ENCODE measurements at places on chromosomes 7 and 10.

- no peak for DNase-seq
These were observed 33.4 kb upstream of the PPP3CB start for GRCh38 chr10:73529089-73529832.

- no peak for DNase-seq
These were observed 24.9 kb upstream of the CARD11 start for GRCh38 chr7:3068530-3068929.

DNA sequence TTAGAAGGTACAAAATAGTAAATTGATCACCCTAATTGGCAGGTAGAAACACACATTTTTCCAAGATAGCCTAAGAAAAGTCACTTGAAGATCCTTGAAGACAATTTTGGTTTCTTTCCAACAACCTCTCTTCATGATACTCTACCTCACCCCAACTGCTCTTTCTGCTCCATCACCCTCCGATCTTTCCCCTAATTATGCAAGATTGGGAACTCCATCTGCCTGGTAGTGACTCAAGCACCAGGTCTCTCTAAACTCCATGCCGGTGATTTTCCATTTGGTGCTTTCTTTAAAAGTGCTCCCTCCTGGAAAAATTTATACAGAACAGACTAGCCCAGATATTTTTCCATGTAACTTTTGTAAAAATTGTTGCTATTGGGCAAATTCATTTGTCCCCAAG, 1.1 kb upstream of the AKR1B1 start:
- DNase-seq = no peak

DNA sequence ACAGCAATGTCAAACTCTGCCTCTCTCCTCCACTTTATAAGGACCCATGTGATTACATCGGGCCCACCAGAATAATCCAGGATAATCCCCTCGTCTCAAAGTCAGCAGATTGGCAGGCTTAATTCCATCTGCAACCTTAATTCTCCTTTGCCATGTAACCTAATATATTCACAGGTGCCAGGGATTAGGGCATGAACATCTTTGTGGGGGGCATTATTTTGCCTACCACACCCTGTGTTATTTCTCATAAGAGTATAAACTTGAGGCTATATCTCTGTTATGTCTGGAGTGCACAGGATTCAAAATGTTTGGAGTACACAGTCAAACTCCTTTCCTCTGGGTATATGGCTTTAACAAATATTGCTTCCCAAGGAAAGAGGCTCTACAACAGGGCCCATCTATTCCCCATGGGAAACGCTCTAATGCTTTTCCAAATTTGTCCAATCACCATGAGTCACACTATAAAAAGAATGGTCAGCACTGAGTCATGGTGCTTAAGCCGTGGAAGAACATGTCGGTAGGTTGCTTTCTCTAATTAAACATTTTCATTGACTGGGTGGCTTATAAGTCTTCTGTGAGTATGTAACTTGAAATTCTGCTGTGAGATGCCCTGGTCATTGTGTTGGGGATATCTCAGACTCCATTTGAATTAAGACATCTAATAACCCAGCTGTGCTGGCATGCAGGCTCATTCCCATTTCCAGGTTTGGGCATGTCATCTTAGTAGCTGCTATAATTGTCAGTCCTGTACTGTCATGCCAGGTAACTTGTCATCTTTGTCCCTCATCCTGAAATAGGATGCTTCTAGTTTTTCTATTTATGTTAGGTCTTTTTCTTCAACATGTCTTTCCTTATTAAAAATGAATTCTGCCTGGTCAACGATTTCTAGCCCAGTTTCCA, 11.5 kb upstream of the AKR1B10 start:
- DNase-seq = no peak

GRCh38 chr10:31926765-31927564, 1.7 kb downstream of the ARHGAP12 start:
- no peak for DNase-seq

GRCh38 chr7:105246256-105246655, 142.5 kb downstream of the SRPK2 start:
- no peak for DNase-seq

GRCh38 chr10:5531558-5532306, 7.0 kb downstream of the CALML3 start:
- DNase-seq = no peak

DNA sequence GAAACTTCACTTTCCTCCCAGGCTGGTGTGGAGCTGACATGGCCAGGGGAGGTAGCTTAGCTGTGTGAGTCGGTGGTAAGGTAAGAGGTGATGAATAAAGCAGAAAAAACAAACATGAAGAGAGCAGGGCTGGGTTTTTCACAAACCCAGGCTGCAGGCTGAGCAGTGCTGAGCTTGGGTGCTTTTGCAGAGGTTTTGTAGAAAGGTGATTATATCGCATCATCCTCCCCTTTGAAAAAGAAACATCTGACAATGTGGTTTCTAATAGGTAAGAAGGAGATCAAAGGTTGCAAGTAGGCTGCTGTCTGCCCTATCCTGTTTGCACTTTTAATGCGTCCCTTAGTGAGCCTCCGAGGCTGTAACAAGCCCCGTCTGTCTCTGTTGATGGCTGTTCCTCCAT, 69.6 kb upstream of the GRM8 start:
- no peak for DNase-seq

All from activated CD8-positive, alpha-beta memory T cell treated with anti-CD3 and anti-CD28 coated beads for 1 hour (primary cell).